ENCODE measurements at places on chromosomes 11 and 22.

DNA sequence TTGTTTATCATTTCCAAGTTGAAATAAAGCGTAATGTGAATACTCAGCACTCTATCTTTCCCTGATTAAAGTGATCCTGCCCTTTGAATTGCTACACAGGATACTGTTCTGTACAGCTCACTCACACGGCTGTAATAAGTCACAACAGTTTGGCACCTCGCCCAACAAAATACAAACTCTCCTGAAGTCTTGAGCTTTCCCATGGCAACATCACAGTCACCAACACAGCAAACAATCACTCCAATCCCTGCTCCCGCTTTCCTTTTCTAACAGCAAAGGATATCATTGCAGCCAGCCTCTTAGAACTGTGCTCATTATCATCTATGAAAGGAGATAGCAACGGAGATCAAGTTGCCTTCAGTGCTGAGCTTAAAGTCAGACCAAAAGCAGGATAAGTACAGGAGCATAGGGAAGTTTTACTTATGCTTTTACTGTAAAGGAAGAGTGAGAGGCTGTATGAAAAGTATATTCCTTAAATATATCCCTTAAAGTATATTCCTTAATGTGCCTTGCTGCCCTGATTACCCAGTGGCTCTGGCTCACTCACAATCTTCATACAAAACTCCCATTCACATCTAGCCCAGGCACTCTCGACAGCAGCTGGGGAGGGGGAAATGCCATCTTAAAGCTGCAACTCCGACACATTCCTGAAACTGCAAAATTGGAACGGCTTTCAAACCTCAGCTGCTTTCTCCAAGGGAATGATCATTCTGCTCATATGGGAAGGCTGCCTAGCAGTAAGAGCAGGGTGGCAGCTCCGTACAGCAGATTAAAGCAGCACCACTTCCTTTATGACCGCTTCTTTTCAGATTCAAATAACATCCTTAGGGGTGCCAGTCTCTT lies 35.8 kb downstream of the MAML2 start:
- peak; percentile 98 for DNase-seq

DNA sequence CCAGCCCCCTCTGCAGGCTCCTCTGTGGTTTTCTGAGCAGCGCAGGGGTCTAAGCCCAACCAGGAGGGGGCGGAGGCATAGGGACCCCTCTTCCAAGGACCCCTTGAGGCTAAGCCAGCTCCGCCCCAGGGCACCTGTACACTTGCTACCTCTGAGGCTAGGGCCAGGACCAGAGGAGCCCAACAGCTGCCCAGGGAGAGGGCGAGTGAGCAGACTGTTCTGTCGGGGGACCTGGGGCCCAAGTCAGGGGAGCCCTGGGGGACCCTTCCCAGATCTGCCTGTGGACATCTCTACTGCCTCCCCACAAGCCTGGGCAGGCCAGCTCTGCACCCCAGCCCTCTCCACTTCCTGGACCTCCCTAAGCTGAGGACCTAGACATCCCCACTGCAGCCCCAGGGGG lies 1.8 kb downstream of the B4GALNT4 start:
- no peak for DNase-seq

DNA sequence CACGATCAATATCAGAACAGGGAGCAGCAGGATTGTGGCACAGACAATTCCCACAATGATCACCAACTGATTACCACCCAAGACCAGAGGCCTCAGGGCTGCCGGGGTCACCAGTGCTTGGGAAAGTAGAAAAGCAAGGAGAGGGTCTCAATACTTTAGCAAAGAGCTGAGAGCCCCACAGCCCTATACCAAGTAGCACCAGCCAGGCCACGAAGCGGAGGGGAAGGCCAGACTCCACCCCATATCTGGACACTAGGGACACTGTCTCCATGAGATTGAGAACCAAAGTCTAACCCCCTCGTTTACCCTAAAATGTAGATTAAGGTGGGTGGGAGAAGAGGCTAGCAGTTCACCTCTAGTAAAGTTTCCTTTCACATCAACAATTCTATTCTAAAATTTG lies 24.1 kb upstream of the SCN2B start:
- DNase-seq, result no peak

DNA sequence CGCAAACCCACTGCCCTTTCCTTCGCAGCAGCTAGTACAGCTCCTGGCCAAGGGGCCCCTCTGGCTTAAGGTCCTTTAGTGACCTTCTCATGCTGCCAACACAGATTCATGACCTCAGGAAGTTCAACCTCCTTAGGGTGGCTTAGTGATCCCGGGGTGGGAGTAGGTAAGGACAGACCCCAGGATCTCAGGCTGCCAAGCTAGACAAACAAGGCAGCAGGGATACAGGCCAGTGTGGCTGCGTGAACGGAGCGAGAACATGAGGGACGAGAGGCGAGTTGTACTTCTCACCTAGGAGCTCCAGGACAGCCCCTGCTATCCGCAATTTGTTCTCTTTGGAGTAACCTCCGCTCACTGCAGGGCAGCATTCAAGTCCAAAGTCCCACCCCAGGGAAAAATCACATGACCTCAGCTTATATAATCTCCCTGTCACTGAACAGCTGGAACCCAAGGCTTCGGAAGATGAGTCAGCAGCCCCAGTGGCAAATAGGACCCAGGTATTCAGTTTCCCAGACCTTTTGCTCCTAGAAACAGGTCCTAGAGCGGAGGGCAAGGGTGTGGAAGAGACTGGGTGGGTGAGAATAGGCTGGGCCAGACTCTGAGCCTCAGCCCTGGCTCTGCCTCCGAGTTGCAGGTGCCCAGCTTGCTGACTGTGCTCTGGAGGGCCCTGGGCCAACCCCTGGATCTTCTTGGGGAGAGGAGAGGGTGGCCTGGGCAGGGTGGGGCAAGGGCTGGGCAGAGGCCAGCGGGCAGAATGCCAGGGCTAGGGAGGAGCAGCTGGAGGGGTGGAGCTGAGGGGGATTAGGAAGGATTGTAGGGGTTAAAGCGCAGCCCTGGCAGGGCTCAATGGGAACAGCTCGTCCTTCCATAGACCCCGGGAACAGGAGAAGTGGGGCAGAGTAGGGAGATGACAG lies 13.1 kb downstream of the USP2 start:
- no peak for DNase-seq

- no peak for DNase-seq
These were observed 56.1 kb downstream of the PITPNB start for GRCh38 chr22:27863001-27863400.

- no peak for DNase-seq
These were observed 73.3 kb downstream of the ETS1 start for GRCh38 chr11:128513915-128514681.

DNA sequence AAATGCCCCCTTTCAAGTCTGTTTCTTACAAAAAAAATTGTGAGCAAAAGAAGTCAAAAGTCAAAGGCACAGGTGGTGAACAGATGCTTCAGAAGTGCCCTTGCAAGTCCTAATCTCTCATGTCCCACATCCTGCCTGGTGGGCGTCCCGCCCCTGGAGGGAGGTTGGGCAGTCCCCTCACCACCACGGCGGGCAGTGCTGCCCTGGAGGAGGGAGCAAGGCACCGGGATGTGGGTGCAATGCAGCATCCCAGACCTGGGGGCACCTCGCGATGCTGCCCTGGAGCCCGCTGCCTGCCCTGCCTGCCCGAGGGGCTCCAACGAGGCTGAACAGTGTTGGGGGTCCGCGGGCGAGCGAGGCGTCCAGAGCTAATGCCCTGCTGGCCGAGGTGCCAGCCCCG lies 15.9 kb downstream of the MRGPRG start:
- DNase-seq, result no peak

DNA sequence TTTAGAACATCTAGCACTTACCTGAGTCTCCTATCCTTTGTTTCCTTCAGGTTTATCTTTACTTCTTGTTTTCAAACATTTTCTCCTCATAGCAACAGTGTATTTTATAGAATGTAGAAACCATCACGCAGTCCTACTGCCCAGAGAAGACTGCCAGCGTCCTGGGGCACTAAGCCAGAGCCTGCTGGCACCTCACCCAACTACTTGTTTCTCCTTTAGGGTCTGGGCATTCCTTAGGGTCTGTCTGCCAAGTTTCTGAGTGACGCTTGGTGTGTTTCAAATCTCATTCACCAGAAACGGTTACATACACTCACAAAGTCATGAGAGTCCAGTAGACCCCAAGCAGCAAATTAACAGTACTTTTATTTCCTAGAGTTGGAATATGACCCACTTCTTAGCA lies 49.6 kb upstream of the SLC25A1 start:
- no peak for DNase-seq

DNA sequence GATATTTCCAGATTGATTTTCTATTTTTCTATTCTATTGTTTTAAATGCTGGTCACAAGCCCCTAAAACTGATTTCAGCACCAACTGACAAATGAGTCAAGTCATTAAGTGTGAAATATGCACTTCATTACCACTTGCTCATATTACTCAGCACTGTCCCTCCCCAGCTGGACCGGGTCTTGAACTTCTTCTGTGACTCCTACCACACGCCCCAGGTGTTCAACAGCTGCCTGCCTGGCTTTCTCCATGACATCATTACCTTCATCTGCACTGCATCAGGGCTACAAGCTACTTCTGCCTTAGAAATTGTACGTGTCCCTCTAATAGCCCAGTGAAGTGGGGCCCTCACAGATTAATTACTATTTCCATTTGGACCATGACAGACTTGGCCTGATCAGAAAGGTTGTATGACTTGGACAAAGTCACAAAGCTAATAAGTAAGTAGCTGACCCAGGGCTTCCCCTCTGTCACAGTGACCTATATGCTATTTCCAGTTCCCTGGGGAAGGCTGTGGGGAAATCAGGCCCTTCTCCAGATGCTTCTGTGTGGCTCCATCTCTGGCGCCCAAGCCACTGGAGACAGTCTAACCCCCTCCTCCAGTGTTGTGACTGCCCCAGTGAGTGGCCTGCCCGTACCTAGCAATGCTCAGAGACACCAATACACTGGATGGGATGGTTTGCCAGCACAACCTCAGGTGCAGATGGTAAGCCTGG lies 18.1 kb downstream of the TBC1D10A start:
- no peak for DNase-seq

- no peak for DNase-seq
These were observed 19.3 kb upstream of the ARAP1 start for GRCh38 chr11:72771507-72771906.

- no peak for DNase-seq
These were observed 2.8 kb upstream of the DBX1 start for GRCh38 chr11:20162824-20163782.

GRCh38 chr11:119839476-119840133 lies 110.6 kb upstream of the NECTIN1 start:
- no peak for DNase-seq

GRCh38 chr11:118068945-118069612 lies 7.8 kb upstream of the TMPRSS4 start:
- no peak for DNase-seq

DNA sequence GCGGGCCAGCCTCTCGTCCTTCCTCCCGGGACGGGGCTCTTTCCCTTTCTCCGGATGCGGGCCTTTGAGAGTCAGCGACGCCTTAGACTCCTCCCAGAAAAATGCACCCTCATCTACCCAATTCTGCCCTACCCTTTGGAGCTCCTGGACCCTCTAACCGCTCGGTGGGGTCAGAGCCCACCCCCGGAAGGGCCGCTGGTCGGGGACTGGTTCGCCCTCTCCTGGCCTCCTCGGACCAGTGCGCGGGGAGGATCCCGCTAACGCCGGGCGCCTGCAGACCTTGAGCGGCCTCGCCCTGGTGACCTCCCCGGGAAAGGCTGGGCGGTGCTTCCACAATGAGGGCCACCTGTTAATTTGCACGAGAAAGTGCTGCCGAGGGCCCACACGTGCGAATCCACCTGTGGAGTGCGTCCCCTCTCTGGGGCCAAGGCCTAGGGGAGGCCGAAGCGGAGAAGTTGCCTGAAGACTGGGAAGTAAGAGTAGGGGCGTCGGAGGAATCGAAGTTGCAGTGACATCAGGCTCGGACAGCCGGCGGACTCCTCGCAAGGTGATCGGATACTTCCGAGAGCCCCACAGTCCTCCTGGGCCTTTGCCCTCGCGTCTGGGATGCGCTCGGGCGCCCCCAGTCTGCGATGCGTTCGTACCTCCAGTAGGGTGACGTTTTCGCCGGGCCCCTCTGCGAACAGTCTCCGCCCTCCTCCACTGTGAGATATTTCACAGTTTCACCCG lies 61.5 kb downstream of the ENDOD1 start:
- peak; percentile 60 for DNase-seq

- DNase-seq, result no peak
These were observed 12.1 kb downstream of the MYEOV start for GRCh38 chr11:69305885-69306540.

- DNase-seq, result no peak
These were observed 16.4 kb upstream of the COX8A start for GRCh38 chr11:63958008-63958407.

- no peak for DNase-seq
These were observed 366.1 kb downstream of the CTTN start for GRCh38 chr11:70764356-70764905.

GRCh38 chr11:8870411-8871170 lies 40.4 kb upstream of the AKIP1 start:
- DNase-seq, result peak; percentile 25

DNA sequence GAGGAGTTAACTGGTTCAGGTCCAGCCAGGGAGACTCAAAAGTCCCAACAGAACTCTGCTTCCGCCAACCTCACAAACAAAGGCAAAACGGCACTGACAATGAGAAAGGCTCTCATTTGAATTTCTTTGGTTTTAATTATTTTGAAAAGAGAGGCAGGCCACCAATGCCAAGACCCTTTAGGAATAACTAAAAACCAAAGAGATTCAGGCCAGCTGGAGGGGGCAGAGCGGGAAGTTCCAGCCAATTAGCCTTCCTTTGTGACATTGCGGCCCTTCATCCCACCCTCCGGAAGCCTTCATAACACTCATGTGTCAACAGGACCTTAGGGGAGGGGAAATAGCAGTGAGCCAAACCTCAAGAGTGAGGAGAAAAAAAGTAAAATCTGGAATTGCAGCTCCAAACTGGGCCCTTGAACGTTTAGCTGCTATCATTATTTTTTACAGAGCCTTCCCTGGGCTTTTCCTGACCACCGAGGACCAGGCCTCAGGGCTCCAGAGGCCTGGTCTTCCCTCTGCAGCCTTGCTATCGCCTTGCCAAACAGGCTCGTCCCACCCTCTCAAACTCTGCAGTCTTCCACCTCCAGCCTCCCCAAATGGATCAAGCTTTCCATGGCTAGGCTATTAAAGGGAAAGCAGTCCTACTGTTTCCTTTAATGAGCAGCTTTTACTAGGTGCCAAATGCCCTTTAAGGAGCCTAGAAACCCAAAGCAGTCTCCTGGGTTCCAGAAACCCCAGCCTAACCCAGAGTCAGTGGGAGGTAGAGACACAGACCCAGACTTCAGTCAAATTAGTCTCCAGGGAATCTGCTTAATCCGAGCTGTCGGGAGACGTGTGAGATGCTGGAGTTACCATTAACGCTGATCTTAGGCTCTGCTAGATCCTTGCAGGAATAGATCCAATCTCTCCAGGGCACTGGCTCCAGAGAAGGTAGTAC lies 114.2 kb downstream of the CCDC34 start:
- no peak for DNase-seq

DNA sequence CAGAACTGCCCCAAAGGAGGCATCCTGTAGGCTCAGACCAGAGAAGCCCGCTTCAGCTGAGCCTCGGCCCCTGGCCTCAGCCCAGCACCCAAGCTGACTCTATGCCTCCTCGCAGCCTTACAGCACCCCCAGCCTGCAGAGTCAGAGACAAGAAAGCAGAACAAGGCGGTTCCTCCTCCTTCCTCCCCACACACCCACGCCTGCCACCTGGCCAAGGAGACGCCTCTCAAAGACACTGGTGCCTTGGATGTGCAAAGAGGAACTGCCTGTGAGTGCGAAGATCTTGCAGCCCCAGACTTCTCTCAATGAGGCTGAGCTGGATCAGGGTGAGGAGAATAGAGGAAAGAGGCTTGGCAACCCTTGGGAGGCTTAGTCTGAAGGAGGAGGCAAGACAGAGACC lies 60.2 kb downstream of the PDE2A start:
- DNase-seq, result no peak

Data from skeletal muscle cell (primary cell).